NCI-H1092 treated with DMSO at 0.1 percent for 48 hours (cell line): ENCODE measurements at places on chromosomes 5 and 9.

- DNase-seq, result no peak
These were observed 31.3 kb upstream of the STRBP start for GRCh38 chr9:123299558-123300126.

GRCh38 chr9:108668191-108668937 lies 187.4 kb downstream of the ACTL7B start:
- no peak for DNase-seq

GRCh38 chr5:138946831-138947560 lies 71.9 kb upstream of the LRRTM2 start:
- DNase-seq, result no peak

DNA sequence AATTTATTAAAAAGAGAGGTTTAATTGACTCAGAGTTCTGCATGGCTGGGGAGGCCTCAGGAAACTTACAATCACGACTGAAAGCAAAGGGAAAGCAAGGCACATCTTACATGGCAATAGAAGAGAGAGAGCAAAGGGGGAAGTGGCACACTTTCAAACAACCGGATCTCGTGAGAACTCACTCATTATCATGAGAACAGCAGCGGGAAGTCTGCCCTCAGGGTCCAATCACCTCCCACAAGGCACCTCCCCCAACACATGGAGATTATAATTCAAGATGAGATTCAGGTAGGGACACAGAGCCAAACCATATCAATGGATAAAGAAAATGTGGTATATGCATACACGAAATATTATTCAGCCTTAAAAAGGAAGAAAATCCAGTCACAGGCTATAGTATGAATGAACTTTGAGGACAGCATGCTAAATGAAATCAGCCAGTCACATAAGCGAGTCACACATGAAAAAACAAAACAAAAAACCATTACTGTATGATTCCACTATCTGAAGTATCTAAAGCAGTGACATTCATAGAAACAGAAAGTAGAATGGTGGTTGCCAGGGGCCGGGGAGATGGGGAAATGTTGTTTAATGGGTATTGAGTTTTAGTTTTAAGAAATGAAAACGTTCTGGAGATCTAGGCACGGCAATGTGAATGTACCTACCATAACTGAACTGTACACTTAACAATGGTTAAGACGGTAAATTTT lies 83.4 kb upstream of the PCA3 start:
- no peak for DNase-seq

GRCh38 chr5:81105261-81105877 lies 127.8 kb upstream of the CKMT2 start:
- no peak for DNase-seq

GRCh38 chr5:8493176-8493575 lies 624.2 kb downstream of the MTRR start:
- DNase-seq, result no peak
